ENCODE measurements at places on chromosomes 1 and 21.

DNA sequence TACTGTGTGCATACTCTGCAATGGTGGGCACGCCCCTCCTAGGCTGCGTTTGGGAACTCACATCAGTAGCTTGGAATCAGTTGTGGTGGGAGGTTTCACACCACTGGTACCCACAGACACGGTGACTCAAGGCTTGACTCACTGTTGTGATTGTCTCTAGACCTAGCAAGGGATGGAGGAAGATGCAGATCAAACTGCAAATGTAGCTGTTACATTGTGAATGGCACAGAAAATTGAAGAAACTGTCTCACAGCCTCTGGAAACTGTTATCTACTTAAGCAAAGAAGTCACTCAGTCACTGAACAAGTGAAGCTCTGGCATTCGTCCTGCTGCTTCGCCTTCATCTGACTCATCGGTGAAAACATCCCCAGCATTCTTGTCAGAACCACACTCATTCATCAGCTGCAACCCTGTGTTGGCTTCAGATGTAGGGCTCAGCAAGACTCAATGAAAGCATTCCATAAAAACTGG lies 59.5 kb downstream of the POFUT2 start:
- no peak for DNase-seq

GRCh38 chr21:18970416-18970815 lies 566.8 kb upstream of the TMPRSS15 start:
- DNase-seq, result no peak

DNA sequence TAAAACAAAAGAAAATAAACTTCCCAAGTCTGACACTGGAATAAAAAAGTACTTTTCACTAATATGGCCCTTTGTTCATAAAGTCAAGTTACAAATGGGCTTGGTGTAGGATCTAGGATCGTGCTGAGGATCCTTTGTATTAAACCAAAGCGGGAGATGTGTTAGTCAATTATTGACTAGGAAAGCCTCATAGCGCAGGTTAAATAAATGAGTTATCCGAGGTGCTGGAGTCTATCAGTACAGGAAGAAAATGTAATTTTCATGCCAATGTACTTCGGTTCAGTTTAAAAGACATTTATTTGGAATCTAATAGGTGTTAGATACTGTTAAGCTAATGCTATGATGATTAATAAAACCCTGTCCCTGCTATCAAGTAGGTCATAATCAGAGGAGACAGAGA lies 101.8 kb downstream of the TNR start:
- DNase-seq, result no peak

DNA sequence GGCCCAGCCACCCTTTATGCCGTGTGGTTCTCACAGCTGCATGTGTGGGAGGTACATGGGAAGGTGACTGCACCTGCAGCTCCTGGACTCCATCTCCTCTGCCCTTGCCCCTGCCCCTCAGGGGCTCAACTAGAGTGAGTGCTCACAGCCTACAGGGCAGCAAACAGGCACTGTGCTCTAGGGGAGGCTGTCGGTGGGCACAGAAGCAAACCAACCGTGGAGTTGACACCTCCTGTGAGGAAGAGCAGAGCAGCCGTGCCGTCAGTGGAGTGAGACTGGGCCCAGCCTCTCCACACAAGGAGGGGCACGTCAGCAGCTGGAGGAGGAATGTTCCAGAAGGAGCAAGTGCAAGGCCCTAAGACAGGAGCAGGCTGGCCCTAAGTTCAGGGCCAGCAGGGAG lies 32.7 kb downstream of the BMP8A start:
- no peak for DNase-seq

- no peak for DNase-seq
Measured at GRCh38 chr1:167013108-167013929, 24.2 kb downstream of the MAEL start.

DNA sequence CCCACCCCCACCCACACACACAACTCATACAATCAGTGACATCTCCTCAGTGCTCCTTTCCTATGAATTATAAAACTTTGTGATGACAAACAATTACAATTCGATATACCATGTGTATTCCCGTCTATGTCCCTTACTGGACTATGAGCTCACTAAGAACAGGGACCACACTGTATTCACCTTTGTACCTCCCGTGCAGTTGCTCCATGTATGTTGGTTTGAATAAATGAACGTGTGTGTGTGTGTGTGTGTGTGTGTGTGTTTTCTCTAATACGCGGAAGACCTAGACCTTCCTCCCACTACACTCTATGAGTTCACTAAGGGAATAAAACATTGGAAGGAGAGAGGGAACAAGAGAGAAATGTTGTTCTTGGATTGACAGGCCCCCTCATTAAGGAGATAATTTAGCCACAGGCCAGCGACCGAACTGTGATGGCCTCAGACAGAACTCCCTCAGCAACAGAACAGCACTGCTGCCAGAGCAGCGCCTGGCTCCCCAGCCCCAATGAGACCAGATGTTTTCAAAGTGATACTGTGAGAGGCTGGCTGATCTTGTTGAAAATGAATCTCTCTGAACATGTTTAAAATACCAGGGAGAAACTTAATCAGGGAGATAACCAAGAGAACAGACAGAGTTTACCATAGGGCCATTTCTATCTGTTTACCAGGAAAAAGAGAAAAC lies 21.7 kb downstream of the BCAR3 start:
- no peak for DNase-seq

Measured in Jurkat, Clone E6-1 (cell line).